ENCODE measurements at places on chromosomes 4 and X.
A peak's percentile ranks its signal among the peaks of the same experiment; 100 is the strongest.

- no peak for DNase-seq
Measured at GRCh38 chrX:96564595-96564994, 120.0 kb upstream of the DIAPH2 start.

DNA sequence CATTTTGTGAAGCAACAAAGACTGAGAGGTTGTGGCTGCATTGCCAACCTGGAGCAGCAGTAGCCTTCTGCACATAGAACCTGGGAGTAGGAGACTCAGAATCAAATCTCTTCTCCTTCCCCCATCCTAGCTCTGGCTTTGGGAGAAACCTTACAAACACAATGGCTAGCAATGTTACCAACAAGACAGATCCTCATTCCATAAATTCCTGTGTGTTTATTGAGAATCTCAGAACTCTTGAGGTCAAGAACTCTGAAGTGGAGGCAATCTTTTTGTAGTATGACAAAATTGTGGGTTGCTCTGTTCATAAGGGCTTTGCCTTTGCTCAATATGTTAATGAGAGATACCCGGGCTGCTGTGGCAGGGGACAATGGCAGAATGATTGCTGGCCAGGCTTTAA lies 406.7 kb upstream of the SPANXN1 start:
- no peak for DNase-seq

- no peak for DNase-seq
Measured at GRCh38 chrX:152850465-152850864, 19.6 kb downstream of the NSDHL start.

DNA sequence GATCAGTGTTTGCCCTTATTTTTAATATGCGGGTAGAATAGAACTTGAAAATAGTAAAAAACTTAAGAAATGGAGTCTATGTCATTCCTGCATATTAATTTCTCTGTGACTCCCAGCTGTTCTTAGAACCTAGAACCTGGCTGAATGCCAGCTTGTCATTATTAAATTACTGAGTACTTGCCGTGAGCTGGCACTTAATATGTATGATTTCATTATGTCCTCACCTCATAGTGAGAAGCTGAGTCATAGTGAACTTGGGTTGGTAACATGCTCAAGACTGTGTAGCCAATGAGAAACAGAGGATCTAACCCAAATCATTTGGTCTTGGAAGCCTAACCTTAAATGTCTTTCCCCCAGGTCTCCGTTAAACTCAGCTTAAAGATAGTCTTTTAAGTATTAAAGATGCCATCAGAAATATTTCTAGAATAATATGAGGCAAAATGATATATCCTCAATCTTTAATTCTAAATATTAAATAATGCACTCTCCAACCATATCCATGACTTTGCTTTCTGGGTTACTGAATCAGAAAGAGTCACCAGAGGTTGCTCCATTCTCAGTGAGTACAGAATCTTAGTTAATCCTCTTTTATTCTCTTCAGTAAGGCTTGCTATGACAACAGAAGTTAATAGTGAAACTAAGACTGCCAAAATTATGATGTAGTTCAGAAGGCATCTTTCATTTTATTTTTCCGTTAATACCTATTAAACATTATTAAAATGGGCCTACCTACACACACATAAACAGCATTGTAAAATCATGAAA lies 58.6 kb upstream of the TLL1 start:
- peak; percentile 17 for DNase-seq

DNA sequence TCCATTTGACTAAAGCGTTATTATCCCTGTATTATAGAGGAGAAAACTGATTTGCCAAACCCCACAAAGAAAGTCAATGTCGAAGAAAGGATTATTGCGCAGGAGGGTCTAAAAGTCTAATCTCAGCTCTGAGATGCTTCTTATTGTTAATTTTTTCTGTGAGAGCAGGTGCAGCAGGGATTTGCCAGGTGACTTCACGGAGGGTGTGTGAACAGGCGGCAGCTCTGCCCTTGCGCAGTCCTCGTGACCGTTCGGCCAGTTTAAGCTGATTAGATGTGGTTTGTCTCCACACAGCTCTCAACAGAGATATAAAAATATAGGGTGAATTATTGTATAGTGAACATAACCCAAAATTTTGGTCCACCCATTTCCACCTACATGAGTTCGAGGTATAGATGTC lies 28.5 kb downstream of the TENM3 start:
- no peak for DNase-seq

DNA sequence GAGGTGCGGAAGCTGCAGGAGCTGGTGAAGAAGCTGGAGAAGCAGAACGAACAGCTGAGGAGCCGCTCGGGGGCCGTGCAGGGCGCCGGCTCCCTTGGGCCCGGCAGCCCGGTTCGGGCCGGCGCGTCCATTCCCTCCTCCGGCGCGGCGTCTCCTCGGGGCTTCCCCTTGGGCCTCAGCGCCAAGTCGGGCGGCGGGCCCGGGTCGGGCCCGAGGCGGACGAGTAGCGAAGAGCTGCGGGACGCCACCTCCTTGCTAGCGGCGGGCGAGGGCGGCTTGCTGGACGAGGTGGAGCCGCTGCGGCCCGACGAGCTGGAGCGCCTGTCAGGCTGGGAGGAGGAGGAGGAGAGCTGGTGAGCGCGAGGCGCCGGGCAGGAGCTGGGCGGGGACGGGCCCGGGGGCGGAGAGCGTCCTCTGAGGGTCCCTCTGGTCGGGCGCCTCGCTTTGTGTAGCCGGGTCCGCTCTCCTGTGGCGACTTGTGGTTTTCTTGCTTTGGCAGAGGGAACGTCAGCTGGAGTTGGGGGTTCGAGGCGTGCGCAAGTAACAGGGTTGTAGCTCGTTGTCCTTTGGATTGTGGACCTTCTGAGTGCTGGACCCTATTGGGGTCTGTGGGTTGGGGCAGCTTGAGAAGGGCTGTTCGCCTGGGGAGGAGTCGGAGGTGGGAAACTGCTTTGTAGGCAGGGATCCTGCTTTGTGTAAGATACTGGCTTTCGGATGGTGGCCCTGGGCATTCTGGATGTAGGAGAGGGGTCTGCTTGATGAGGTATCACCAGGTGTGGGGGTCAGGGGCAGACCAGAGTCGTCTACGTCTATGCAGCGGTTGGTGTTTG lies 662 bp downstream of the SLAIN2 start:
- DNase-seq = peak; percentile 34

DNA sequence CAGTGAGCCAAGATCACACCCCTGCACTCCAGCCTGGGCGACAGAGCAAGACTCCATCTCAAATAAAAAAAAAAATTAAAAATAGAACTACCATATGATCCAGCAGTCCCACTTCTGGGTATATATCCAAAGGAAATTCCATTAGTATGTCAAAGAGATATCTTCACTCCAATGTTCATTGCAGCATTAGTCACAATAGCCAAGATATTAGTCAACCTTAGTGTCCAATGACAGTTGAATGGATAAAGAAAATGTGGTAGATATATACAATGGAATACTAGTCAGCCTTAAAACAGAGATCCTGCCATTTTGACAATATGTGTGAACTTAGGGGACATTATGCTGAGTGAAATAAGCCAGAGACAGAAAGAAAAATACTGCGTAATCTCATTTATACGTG lies 49.4 kb downstream of the C4orf46 start:
- DNase-seq = no peak
